ENCODE measurements at places on chromosomes 5 and 9.

DNA sequence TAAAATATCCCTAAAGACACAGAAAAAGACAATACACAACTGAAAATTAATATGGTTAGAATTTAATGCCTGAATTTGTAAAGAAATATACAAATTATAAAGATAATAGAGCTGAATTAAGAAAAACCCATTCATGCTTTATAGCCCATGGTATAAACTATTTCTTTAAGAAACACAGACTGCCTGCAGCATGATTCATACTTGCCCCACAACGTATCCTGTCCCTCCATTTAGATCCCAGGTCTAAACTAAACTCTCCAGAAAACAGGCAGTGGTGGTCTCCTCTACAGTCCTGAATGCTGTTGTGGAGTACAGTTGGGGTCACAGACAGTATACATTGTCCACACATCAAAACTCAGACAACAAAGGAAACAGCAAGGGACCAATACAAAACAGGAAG lies 24.8 kb downstream of the IL6ST start:
- no peaks in the 10 kb centered on the region for H3K4me1 ChIP-seq
- H3K36me3 ChIP-seq, result peaks cover 23% of the 10 kb centered on the region
- no peak overlapping the region for H3K4me3 ChIP-seq
- no peaks in the 10 kb centered on the region for H3K27me3 ChIP-seq

- no peaks in the 10 kb centered on the region for H3K4me1 ChIP-seq
- no peak overlapping the region for H3K4me3 ChIP-seq
- H3K36me3 ChIP-seq, result no peaks in the 10 kb centered on the region
- DNase-seq, result no peak
- no peak overlapping the region for H3K27ac ChIP-seq
Measured at GRCh38 chr9:98521141-98521540, 187.6 kb downstream of the GABBR2 start.

GRCh38 chr9:73347720-73348119 lies 196.1 kb downstream of the ANXA1 start:
- no peak overlapping the region for H3K4me3 ChIP-seq
- no peaks in the 10 kb centered on the region for H3K4me1 ChIP-seq
- H3K27me3 ChIP-seq, result no peaks in the 10 kb centered on the region
- no peak overlapping the region for H3K27ac ChIP-seq
- H3K36me3 ChIP-seq, result no peaks in the 10 kb centered on the region
- DNase-seq, result no peak

DNA sequence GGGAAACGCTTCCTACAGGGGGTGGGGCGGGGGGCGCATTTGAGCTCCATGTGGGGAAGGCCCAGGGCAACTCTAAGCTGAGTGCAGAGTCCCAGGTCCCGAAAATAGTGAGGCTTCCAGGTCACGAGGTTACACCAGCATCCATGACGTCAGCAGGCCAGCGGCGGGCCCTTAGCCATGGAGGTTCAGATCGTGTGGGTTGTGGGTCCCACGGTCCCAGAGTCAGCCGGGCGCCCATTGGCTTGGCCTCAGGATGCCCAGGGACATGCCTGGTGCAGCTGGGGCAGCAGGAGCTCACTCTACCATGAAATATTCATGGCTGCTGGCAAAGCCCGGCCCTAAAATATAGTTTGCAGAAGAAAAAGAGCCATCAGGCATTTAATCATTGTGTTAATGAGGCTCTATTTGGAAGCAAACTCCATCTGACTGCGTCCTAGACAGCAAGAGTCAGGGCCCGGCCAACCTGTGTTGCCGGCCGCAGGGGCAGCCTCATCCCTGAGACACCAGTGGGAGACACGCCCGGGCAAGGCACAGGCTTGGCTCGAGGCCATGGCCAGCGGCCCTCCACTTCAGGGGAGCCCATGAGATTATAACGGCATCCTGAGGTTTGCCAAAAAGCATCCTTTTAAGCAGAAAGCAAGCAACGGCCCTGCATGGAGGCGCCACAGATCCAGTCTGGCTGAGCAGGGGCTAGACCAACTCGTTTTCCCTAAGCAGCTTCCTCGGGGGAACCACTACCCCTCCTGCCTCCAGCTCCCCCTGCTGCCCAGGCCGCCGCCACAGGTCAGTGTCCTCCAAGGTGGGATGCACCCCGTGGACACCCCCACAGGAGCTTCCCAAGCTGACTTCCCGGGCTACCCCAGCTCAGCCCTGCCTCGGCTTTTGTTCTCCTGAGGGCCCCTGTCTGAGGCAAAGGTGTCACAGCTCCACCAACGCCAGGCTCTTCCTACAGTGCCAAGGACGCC lies 108.9 kb upstream of the PPP1R26 start:
- H3K4me3 ChIP-seq, result no peak overlapping the region
- H3K27me3 ChIP-seq, result no peaks in the 10 kb centered on the region
- H3K4me1 ChIP-seq, result no peaks in the 10 kb centered on the region
- no peak for DNase-seq
- H3K27ac ChIP-seq, result no peak overlapping the region
